Kasumi-1 (cell line): ENCODE measurements at places on chromosomes 3 and 15.

DNA sequence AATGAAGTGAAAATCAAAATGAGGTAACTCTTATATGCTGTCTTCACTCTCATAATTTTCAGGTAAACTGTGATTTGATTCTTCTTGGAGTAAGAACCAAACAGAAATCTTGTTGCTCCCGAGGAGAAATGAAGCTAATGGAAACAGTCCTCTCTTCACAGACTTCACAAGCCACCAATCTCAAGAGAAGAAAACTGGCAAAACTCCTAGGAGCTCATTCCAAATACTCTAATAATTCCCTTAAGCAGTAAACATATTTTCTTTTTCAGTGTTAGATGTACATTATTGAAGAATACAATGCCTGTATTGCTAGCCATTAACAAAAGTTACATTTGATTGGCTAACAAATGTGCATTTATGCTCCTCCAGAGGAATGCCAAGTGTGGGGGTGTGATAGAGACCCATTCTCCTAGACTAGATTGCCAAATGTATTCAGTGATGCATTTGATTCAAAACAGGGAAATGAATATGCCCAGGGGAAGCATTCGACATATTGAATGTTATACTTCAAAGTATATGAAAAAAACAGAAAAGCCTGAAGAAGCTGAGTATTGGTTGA is 11.8 kb upstream of the RIOX2 start:
- DNase-seq = no peak

DNA sequence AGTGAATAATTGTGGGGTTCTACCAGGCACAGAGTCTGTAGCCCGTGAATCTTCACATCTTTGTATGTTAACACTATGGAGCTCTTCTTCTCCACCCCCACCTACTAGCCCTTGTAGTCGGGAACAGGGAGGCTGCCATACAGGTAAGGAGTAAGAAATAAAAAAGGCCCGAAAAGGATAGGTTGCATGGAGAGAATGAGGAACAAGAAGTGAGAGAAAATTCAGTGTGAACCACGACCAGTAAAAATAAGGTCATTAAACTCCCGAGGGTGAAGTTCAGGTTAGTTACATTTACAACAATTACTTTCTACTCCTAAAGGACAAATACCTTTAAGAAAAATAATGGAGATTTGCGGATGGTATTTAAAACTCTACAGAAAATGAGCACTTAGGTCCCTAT is 53.3 kb downstream of the OSBPL10 start:
- DNase-seq = no peak

- DNase-seq = no peak
Measured at GRCh38 chr3:114417675-114418074, 123.8 kb downstream of the TIGIT start.

- peak; percentile 53 for DNase-seq
Measured at GRCh38 chr3:146065573-146066006, 95.4 kb downstream of the PLOD2 start.

DNA sequence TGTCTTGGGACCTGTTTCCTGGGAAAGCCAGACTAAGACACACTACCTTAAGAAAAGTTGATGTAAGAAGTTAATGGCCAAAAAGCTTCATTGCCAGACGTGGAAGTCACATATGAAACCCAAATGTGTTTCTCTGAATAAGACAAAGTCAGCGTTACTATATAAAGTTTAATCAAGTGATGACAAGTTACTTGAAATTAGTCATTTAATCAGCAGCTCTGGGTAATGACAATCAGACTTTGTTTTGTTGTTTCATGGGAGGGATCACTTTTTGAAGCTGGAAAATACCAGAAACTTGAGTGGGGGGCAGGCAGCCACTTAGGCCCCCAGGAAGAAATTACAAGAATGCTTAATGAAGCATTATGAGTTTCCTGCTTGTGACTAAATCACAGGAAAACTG is 218.6 kb downstream of the PTPRG start:
- no peak for DNase-seq

DNA sequence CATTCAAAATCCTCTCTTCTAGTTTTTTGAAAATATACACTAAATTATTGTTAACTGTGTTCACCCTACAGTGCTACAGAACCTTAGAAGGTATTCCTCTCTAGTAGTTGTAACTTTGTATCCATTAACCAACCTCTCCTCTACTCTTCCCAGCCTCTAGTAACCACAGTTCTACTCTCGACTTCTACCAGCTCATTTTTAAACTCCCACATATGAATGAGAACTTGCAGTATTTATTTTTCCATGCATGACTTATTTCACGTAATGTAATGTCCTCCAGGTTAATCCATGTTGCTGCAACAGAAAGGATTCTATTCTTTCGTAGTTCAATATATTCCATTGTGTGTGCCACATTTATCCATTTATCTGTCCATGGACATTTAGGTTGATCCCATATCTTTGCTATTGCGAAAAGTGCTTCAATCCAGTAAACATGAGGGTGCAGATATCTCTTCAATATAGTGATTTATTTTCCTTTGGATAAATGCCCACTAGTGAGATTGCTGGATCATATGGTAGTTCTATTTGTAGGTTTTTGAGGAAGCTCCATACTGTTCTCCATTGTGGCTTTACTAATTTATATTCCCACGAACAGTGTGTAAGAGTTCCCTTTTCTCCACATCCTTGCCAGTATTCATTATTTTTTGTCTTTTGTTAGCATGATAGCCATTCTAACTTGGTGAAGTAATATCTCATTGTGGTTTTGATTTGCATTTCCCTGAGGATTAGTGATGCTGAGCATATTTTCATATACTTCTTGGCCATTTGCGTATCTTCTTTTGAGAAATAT is 113.7 kb upstream of the SMAD3 start:
- peak; percentile 17 for DNase-seq

GRCh38 chr15:71456811-71457210 is 341.5 kb downstream of the THSD4 start:
- no peak for DNase-seq

DNA sequence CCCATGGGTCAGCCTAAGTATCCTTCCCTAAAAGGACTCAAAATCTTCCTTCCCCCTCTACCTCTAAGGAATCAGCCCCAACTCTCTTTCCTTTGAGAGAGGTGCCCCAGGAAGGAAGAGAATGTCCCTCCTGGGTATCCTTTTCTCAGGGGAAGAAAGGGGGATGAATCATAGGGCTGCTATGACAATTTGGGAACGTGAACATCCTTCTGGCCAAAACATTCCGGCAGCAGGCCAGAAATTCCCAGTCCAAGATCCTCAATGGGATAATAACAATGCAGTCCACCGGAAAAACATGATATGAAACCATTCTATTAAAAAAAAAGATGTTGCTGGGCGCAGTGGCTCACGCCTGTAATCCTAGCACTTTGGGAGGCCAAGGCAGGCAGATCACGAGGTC is 50.8 kb upstream of the CACNA2D3 start:
- DNase-seq = no peak

GRCh38 chr3:145698250-145698649 is 462.7 kb downstream of the PLOD2 start:
- DNase-seq = no peak

- no peak for DNase-seq
Measured at GRCh38 chr3:74036568-74036967, 411.8 kb upstream of the PDZRN3 start.

DNA sequence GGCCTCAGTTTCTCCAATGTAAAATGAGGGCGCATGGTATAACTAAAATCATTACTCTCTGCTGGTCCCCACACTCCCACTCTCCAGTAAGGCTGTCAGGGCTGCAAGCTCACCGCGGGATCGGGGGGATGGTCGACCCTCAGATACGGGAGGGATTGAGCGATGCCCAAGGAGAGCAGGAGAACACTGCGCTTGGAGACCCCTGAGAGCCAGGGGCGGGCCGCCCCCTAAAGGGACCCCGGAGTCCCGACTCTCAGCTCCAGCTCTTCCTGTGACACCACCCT is 713 bp upstream of the PLEKHO2 start:
- no peak for DNase-seq

DNA sequence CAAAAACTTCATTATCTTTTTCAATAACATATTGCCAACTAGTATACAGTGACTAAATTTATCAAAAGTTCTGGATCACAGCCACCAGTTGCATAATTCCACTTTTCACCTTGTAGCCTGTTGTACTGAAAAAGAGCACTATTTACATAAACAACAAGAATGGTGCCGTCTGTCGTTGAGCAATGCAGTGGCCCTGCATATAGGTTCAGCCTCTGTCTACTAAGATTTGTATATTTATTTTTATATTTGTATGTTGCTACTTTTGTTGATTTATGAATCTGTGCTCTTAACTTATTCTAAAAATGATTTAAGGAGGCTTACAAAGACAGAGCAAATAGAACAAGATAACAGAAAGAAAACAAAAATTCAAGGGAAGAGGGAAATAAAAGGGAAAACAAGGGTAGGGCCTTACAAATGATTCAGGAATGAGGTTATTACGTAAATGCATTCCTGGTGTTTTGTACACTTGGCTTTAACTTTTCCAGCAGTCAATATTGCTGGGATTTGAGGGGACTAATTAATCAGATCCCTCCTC is 257.6 kb upstream of the STT3B start:
- no peak for DNase-seq

DNA sequence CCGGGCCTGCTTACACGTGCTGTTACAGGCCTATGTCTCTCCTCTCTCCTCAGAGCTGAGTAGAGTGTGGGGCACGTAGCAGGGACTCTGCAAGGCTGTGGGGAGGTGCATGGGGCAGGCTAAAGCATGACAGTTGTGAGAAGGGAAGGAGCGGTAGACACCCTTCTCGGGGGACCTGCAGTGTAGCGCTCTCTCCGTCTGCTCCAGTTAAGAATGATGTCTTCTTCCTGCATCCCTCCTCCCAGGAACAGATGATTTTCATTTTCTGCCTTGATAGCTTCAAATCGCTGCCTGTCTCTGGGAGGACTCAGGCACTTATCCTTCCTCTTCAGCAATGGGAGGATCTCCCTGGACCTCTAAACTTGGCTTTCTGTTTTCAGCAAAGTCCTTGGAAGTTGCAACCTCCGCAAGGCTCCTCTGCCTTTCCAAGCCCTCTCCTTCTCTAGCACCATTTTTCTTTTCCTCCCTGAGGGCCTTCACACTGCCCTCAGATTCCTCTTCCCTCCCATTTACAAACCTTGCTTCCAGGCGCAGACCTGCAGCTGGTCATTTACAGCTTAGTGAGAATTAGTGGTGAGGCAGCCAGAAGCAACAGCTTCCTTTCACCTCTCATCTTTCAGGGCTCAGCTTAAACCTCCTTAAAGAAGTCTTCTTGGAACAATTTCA is 23.4 kb upstream of the TLE3 start:
- no peak for DNase-seq

DNA sequence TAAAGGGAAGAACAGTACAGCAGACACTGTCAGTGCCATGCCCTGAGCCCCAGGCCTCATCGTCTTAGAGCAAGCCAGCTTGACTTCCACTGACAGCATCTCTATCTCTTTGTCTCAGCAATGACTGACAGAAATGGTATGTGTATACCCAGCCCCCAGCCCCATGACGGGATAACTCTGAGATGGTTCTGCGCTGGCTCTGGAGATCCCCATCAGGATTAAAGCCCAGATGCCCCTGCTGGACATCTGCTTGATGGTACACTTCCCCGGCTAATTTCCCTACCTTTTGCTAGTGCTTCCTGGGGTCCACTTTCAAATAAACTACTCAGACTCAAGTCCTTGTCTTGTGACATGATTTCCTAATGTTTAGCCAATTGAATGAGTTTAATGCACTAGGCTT is 7.6 kb downstream of the NMNAT3 start:
- no peak for DNase-seq

- no peak for DNase-seq
Measured at GRCh38 chr15:87740655-87741344, 515.7 kb downstream of the NTRK3 start.

DNA sequence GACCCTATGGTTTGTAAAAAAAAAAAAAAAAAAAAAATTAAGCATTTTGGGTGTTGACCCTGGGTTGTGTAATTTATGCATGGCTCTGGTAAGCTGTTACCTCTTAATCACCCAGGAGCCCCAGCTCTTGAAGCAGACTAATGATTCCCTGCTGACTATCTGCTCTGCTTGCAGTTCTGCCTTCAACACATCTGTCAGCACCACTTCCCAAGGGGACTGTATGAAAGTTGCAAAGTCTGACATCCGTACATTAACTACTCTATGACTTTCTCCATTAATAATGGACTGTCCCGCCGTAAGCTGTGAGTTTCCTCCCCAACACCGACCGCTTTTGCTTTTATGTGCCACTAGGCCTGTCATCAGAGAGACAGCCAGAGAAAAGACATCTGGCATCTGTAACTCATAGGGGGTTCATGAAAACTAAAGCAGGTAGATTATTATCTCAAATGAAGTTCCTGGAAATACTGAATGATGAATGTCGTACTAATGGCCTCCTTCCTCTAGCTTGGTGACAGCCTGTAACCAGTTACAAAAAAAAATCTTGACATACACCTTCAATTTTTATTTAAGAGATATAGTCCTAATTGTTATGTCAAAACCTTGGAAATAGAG is 271.5 kb downstream of the IL5RA start:
- no peak for DNase-seq

- no peak for DNase-seq
Measured at GRCh38 chr3:42710323-42711021, 7.9 kb upstream of the HHATL start.

GRCh38 chr3:15011174-15011573 is 53.9 kb downstream of the MRPS25 start:
- DNase-seq = no peak

GRCh38 chr15:73928971-73929627 is 2.8 kb downstream of the LOXL1 start:
- DNase-seq = no peak

GRCh38 chr15:98745650-98746374 is 97.5 kb downstream of the IGF1R start:
- DNase-seq = peak; percentile 37

DNA sequence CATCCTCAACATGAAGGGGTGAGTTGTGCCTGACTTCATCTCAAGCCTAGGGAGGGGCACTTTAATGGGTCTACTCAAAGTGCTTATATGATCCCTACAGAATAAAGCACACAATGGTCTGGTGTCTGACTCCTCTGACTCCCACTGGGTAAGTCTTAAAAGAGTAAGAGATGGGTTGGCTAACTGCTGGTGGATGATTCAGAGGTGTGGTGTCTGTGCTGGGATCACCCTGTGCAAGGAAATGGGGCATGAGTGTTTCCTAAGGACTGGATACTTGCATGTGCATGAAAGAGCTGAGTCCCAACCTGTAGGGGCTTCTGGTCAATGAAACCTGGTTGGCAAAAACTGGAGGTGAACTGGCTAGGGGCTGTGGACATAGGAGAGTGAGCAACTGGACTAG is 158.8 kb downstream of the IL20RB start:
- DNase-seq = no peak

DNA sequence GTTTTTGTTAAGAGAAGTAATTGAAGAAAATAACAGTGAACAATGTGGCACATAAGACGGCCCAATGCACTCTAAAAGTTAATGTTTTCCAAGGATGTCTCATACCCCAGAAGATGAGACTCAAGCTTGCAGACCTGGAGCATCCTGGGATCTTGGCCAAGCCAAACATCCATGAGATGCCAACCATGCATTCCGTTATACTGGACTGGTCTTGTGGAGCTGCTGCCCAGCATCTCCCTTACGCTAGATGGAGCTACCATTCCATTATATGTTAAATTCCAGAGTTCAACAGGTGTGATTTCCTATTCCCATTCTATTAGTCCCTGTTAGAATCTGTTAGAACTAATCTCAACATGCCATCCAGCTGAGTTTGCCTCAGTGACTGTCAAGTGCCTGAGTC is 181.8 kb downstream of the PDCD6IP start:
- DNase-seq = no peak

- DNase-seq = no peak
Measured at GRCh38 chr3:50464569-50464968, 38.9 kb downstream of the CACNA2D2 start.

- DNase-seq = peak; percentile 22
Measured at GRCh38 chr3:120147072-120147871, 53.0 kb upstream of the GSK3B start.

GRCh38 chr3:152318512-152318911 is 49.8 kb downstream of the MBNL1 start:
- no peak for DNase-seq

GRCh38 chr3:160482796-160483195 is 33.2 kb upstream of the TRIM59 start:
- no peak for DNase-seq
